Midbrain (tissue), 1 donor: ENCODE measurements at places on chromosomes 3 and 15.
A peak's percentile ranks its signal among the peaks of the same experiment; 100 is the strongest.

GRCh38 chr3:60160822-60161748 is 1090.2 kb downstream of the FHIT start:
- no peak for DNase-seq

GRCh38 chr15:67024314-67024997 is 40.9 kb upstream of the SMAD3 start:
- peak; percentile 37 for DNase-seq

DNA sequence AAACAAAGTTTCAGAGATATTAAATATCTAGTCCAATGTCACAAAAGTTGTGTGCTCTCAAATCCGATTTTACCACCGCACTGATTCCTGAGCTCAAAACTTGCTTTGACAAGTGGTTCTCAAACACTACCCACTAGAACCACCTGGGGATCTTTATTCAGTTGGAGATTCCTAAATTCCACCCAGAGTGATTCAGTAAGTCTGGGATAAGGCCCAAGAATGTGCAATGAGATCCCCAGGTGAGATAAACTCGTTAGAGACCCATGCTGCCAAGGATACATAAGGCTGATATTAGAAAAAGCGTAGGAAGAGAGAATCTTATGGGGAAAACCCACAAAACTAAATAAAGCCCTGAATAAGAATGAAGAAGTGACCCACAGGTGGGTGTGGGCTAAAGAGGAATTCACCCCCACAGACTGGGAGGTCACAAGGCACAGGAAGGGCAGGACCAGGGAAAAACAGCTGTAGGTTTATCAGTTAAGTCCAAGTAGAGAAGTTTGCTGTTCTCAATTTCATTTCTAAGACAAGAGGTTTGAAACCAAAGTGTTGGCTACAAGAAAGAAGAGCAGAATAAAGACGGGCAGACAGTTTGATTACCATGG is 11.5 kb upstream of the RPS17 start:
- DNase-seq = no peak

GRCh38 chr15:43406189-43406588 is 35.3 kb downstream of the TUBGCP4 start:
- no peak for DNase-seq
